ENCODE measurements at places on chromosomes 5 and 9.

DNA sequence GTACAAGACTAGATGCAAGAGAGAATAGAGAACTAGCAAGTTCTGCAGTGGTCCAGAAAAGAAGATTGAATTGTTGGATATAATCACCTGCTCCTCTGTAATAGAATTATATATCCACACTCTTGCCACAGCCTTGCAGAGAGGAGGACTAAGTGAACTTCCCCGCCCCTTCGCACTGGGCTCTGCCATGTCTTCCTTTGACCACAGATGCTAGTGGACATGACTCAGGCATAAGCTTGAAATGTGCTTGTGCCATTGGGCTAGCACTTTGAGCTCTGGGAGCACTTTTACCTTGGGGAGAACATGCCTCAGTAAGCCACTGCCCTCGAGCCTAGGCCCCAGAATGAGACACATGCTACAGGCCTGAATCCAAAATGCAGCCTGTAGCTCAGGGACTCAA lies 113.5 kb upstream of the RASA1 start:
- DNase-seq = no peak

- DNase-seq = no peak
Observed at GRCh38 chr5:36156619-36157018, 4.7 kb downstream of the SKP2 start.

GRCh38 chr5:127938746-127939145 lies 144.8 kb upstream of the SLC12A2 start:
- DNase-seq = no peak

GRCh38 chr5:19266791-19267190 lies 721.2 kb downstream of the CDH18 start:
- DNase-seq = no peak

DNA sequence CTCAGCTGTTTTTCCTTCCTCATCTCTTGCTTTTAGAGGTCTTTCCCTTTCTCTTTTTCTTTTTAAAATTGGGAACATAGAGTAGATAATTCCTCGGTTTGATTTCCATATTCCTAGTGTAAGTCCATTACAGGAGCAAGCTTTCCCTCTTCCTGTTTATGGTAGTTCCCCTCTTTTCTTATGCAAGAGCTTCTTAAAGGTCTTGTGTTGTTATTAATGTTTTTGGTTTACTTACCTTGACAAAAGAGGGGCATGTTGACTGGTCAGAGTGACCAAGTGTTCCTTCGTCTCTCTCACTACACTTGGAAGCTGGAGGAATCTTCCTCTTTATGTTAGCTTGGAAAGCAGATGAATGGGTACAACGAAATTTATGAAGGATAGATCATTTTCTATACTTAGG lies 8.3 kb downstream of the ATG10 start:
- DNase-seq = no peak

GRCh38 chr9:134365791-134366222 lies 39.6 kb downstream of the RXRA start:
- DNase-seq = no peak

- DNase-seq = no peak
Observed at GRCh38 chr5:89106480-89106879, 223.5 kb upstream of the MEF2C start.

DNA sequence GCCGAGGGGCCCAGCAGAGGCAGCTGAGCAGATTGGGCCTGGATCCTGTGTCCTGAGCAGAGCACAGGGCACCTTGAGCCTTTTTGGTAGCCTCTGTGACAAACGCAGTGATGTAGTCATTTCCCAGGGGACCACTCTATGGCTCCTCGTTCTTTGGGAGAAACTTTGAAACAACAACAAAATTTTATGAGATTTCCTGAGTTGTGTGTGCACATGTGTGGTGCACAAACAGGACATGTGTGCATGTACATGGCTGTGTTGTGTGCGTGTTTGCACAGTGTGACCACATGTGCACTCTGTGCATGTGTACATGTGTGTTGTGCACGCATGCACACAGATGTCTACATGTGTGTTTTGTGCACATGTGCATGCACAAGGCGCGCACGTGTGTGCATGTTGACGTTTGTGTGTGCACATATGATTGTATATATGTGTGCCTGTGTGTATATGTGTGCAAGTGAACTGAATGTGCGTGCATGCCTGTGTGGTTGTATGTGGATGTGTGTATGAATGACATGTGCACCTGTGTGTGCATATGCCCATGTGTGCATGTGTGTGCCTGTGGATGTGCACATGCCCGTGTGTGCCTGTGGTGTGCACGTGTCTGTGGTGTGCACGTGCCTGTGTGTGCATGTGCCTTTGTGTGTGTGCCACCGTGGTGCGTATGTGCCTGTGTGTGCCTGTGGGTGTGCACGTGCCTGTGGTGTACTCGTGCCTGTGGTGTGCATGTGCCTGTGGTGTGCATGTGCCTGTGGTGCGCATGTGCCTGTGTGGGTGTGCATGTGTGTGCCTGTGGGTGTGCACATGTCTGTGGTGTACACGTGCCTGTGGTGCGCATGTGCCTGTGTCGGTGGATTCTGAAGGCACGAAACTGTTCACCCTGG lies 221.6 kb downstream of the CACNA1B start:
- no peak for DNase-seq

GRCh38 chr5:128671943-128672342 lies 133.9 kb upstream of the FBN2 start:
- DNase-seq = no peak

DNA sequence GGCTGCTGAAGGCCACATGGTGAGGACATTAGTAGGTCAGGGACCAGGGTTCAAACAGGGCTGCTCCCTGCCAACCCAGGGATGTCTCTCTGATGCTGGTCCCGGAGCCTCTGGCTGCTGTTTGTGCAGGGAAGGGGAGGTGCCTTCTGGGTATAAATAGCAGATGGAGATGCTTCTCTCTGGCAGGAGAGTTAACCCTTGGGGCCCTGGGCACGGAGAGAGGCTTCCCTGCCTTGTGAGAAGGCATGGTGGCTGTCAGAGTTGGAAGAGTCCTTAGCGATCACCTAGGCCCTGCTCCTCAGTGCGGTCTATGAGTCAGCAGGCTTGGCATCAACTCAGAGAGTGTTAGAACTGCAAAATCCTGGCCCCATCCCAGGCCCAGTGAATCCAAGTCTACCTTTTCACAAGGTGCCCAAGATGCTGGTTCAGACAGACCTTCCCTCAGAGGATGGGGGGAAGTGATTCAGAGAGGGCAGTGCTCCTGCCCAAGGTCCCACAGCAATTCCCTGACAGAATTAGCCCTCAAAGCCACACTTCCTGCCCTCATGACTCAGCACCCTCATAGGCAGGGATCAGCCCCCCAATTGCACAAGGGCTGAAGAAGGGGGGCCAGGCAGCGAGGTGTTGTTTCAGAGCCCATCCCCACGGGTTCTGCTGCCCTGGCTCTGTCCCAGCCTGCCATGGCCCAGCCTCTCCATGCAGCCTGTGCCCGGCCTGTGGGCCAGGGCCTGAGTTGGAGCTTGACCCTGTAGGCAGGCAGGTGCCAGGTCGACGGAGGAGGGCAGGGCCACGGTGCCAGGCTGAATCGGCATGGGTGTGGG lies 25.6 kb downstream of the CAMK2A start:
- DNase-seq = no peak

GRCh38 chr9:99680191-99680590 lies 141.5 kb upstream of the NR4A3 start:
- no peak for DNase-seq

All from effector CD8-positive, alpha-beta T cell (primary cell).